Osteocyte (in vitro differentiated cells): ENCODE measurements at places on chromosomes 4 and X. TPM values are rescaled to one million over a fixed set of nuclear protein-coding genes. Genes with fewer than 3 reads are reported as not detected.
A peak's percentile ranks its signal among the peaks of the same experiment; 100 is the strongest.

The IL9R gene
- not detected in 2 replicates for total RNA-seq

- peaks cover 17% of the 10 kb centered on the region for H3K4me1 ChIP-seq
- peak overlapping the region; percentile 83 for H3K27ac ChIP-seq
- DNase-seq = no peak
- H3K27me3 ChIP-seq = no peaks in the 10 kb centered on the region
- H3K4me3 ChIP-seq = no peak overlapping the region
These were observed 68.7 kb downstream of the NSD2 start for GRCh38 chr4:1939664-1940509.

DNA sequence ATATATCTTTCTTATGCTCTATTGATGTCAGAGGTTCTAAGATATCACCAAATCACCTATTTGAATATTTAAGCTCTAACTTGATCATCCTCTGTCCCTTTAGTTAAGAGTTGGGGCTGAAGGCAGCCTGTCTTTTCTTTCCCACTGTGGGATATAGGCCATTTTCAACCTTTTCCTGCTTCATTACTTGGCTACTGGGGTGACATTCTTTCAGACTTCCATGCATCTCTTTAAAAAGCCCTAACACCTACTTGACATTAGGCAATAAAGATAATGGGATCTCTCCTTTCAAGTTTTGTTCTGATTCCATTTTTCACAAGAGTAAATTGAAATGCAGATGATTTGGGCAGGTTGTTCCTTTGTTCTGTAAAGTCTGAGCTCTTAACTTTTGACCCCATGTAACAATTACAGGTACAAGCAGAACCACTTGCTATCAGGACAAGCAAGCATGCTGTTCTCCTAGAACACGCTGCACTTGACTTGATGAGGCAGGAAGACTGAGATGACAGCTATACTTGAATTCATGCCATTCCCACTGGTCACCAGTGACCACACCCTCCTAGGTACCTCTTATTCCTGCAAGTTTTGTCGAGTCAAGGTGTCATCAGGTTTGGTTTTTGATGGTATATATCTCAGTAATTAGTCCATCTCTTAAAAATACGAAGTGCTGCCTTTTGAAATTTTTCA is 18.2 kb downstream of the HOPX start:
- no peak overlapping the region for H3K27ac ChIP-seq
- H3K4me3 ChIP-seq = no peak overlapping the region
- no peaks in the 10 kb centered on the region for H3K4me1 ChIP-seq
- DNase-seq = no peak
- H3K27me3 ChIP-seq = peaks cover 83% of the 10 kb centered on the region
- no peaks in the 10 kb centered on the region for H3K36me3 ChIP-seq

The BEND2 gene
- not detected in 2 replicates for total RNA-seq

The KLKB1 gene
- total RNA-seq = 0.43 TPM in 1 of 2 replicates, not detected in the other

- H3K4me3 ChIP-seq = no peak overlapping the region
- no peak overlapping the region for H3K27ac ChIP-seq
- H3K4me1 ChIP-seq = peaks cover 9% of the 10 kb centered on the region
- no peaks in the 10 kb centered on the region for H3K27me3 ChIP-seq
- H3K36me3 ChIP-seq = no peaks in the 10 kb centered on the region
These were observed 85.8 kb upstream of the PUDP start for GRCh38 chrX:7233580-7234406.

DNA sequence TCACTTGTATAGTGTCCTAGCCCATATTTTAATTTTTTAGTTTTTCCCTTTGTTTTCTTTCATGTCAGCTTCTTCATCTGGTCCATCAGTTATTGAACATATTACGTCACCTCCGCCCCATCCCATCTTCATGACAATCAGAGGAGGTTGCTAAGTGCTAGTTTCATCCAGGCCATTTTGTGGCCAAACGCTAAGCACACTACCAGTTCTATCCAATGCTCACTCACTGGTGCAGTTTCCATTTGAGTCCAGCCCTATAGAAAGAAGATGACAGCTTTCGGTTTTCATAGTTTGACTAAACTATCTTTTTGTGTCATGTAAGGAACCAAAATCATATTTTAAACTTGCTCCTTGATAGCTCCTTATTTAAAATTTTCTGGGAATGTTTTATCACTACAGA is 304.2 kb downstream of the TENM3 start:
- peaks cover 5% of the 10 kb centered on the region for H3K36me3 ChIP-seq
- no peak for DNase-seq
- peaks cover 8% of the 10 kb centered on the region for H3K4me1 ChIP-seq
- no peaks in the 10 kb centered on the region for H3K27me3 ChIP-seq
- H3K27ac ChIP-seq = no peak overlapping the region
- H3K4me3 ChIP-seq = no peak overlapping the region

The NPY1R gene
- 0.94 and 1.3 TPM in 2 replicates for total RNA-seq

GRCh38 chr4:125016892-125017299 is 297.9 kb upstream of the FAT4 start:
- DNase-seq = no peak
- no peaks in the 10 kb centered on the region for H3K36me3 ChIP-seq
- H3K27me3 ChIP-seq = no peaks in the 10 kb centered on the region
- no peak overlapping the region for H3K4me3 ChIP-seq
- H3K4me1 ChIP-seq = peaks cover 7% of the 10 kb centered on the region

DNA sequence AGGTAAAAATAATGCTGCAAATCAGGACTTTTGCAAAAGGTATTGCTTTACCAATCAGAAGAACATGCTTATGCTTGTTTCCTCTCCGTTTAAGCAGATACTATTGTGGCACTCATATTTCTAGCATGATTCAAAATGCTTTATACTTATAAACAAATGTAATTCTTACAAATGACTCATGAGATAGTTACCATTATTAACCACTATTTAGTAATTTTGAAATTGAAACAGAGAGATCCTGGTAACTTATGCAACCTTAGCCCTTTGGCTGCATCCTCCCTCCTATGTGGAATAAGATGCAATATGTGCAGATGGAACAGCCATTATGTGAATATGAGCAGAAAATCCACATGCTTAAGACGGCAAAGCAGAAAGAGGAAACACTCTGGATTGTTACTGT is 164.7 kb downstream of the PCDH18 start:
- H3K27me3 ChIP-seq = no peaks in the 10 kb centered on the region
- DNase-seq = no peak
- peaks cover 2% of the 10 kb centered on the region for H3K36me3 ChIP-seq
- H3K4me1 ChIP-seq = peaks cover 23% of the 10 kb centered on the region

The MAGEB18 gene
- not detected in 2 replicates for total RNA-seq

- H3K4me3 ChIP-seq = no peak overlapping the region
- peaks cover 15% of the 10 kb centered on the region for H3K4me1 ChIP-seq
- no peak overlapping the region for H3K27ac ChIP-seq
- H3K36me3 ChIP-seq = no peaks in the 10 kb centered on the region
- no peak for DNase-seq
These were observed 61.1 kb upstream of the RPL34 start for GRCh38 chr4:108559068-108559793.

GRCh38 chrX:154333837-154334271 is 38.3 kb downstream of the TKTL1 start:
- no peak for DNase-seq
- H3K4me1 ChIP-seq = no peaks in the 10 kb centered on the region
- H3K27me3 ChIP-seq = peaks cover 15% of the 10 kb centered on the region

- peak; percentile 95 for DNase-seq
- H3K27me3 ChIP-seq = peaks cover 18% of the 10 kb centered on the region
- no peaks in the 10 kb centered on the region for H3K36me3 ChIP-seq
- peak overlapping the region; percentile 99 for H3K27ac ChIP-seq
- peak overlapping the region; percentile 98 for H3K4me3 ChIP-seq
These were observed 247 bp upstream of the PPA2 start for GRCh38 chr4:105474099-105474518.

- no peak overlapping the region for H3K27ac ChIP-seq
- no peaks in the 10 kb centered on the region for H3K36me3 ChIP-seq
- H3K4me1 ChIP-seq = no peaks in the 10 kb centered on the region
- no peak overlapping the region for H3K4me3 ChIP-seq
- peaks cover 14% of the 10 kb centered on the region for H3K27me3 ChIP-seq
- DNase-seq = no peak
These were observed 1071.2 kb downstream of the FAT4 start for GRCh38 chr4:126385954-126386353.

DNA sequence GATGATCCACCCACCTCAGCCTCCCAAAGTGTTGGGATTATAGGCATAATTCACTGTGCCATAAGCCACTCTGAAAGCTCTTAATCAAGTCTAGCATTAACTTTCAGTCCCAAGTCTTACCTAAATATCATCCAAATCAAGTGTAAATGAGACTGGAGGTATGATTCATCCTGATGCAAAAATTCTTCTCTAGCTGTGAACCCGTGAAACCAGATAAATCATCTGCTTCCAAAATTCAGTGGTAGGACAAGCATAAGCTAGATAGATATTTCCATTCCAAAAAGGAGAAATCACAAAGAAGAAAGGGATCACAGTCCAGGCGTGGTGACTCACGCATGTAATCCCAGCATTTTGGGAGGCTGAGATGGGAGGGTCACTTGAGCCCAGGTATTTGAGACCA is 8.8 kb upstream of the TBC1D25 start:
- no peak overlapping the region for H3K4me3 ChIP-seq
- peaks cover 8% of the 10 kb centered on the region for H3K4me1 ChIP-seq
- H3K36me3 ChIP-seq = peaks cover 5% of the 10 kb centered on the region
- no peak for DNase-seq

The TMPRSS11A gene
- total RNA-seq = not detected in 2 replicates

DNA sequence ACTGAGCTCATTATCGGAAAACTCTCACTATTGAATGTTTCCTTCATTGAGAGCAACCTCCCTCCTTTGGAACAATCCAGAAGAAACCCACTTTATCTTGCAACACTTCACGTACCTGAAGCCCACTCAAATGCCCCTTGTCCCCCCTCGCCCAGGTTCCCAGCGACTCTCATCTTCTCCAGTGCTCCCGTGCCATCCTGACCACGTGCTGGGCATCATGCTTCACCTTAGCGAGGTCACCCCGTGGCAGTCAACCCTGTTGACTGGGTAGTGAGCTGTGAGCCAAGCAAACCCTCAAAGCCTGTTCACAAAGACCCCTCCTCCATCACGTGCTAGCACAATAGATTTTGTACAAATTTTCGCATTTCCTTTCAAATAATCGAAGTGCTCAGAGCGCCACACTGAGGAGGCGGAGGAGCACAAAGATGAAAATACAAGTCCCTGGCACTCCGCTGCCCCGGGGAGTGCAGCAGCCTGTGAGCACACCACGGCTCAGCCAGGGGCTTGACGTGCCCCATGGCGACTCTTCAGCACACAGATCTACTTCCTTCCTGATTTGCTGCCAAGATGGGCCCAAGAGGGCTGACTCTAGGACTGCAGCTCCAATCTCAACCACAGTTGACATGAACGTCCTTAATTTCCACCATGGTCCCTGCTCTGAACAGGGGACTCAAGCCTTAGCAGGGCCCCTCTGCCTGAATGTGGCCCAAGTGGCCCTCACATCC is 15.6 kb downstream of the PDZD4 start:
- peaks cover 4% of the 10 kb centered on the region for H3K4me1 ChIP-seq
- no peak for DNase-seq
- no peaks in the 10 kb centered on the region for H3K27me3 ChIP-seq
- H3K27ac ChIP-seq = no peak overlapping the region

- no peaks in the 10 kb centered on the region for H3K36me3 ChIP-seq
- peaks cover 17% of the 10 kb centered on the region for H3K27me3 ChIP-seq
- no peak overlapping the region for H3K27ac ChIP-seq
- no peak overlapping the region for H3K4me3 ChIP-seq
These were observed 164.4 kb downstream of the PJA1 start for GRCh38 chrX:69000877-69001276.

DNA sequence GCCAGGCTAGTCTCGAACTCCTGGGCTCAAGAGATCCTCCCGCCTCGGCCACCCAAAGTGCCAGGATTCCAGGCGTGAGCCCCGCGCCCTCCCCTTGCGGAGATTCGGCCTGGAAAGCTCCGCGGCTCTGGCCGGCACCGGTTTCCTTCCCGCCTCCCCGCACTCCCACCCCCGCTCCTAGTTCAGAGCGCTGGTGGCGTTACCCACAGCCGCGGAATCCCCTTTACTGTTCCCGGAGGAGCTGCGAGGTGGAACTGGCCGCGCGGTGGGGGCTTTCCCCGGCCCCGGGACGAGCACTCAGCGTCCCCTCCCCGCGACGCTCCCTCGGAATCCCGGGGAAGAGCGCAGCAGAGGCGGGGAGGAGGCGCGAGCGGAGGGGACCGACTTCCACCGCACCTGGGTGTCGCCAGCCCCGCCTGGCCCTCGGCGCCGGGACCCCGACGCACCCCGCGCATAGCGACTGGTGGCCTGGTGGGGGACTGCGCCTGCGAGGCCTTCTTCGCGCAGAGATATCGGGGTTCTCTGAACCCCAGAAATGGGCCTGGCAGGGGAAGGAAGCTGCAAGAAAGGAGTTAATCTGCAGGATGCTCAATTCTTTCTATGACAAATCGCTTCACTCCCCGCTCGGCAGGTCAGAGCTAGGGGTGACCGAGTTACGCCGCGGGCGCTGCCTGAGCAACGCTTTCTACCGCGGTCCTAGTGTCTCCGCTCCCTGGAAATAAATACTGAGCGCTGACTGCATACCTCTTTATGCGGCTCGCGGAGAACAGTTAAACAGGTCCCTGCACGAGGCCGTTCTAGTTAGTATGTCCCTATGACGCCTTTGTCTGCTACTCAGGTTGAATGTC is 14.6 kb upstream of the SLC25A4 start:
- no peak overlapping the region for H3K27ac ChIP-seq
- H3K36me3 ChIP-seq = no peaks in the 10 kb centered on the region
- DNase-seq = no peak
- H3K27me3 ChIP-seq = peaks cover 15% of the 10 kb centered on the region
- H3K4me3 ChIP-seq = peak overlapping the region; percentile 77
- H3K4me1 ChIP-seq = peaks cover 7% of the 10 kb centered on the region

DNA sequence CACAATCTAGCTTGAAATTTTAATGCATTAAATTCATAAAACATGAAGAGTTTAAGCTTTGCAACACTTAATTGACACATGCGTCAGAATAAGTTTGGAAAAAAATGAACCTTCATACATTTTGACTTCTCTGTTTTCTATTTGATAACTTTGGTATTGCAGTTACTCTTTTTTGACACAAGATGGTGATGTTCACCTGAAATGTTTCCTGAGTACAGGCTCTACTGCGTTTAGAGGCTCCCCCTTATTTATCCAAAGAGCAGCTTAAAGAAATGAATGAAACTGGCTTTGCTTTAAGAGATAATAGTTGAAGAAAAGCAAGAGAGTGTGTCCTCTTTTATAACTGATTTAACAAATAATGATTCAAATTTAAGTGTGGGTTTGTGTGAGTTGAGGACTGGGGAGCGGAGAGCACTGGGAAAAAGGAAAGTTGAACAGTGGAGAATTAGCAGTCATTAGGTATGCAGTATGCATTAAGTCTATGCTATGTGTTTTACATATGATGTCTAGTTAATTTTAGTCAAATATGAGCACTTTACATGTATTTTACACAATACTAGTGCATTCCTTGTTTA is 180.6 kb upstream of the NUDT6 start:
- no peaks in the 10 kb centered on the region for H3K36me3 ChIP-seq
- H3K4me3 ChIP-seq = no peak overlapping the region
- H3K27me3 ChIP-seq = no peaks in the 10 kb centered on the region
- DNase-seq = no peak

The UGT2A1 gene
- not detected in 2 replicates for total RNA-seq
